Stimulated activated CD4-positive, alpha-beta T cell treated with anti-CD3 and anti-CD28 coated beads, Interleukin-1b, Interleukin-23, amount 100 ng/mL, for 1 hour (primary cell): ENCODE measurements at places on chromosomes 2 and 18.

- no peak for DNase-seq
Measured at GRCh38 chr2:85255813-85256594, 71.8 kb downstream of the TGOLN2 start.

- no peak for DNase-seq
Measured at GRCh38 chr2:225009768-225010167, 32.5 kb downstream of the DOCK10 start.

- DNase-seq, result no peak
Measured at GRCh38 chr2:171985076-171985475, 14.7 kb upstream of the METAP1D start.

DNA sequence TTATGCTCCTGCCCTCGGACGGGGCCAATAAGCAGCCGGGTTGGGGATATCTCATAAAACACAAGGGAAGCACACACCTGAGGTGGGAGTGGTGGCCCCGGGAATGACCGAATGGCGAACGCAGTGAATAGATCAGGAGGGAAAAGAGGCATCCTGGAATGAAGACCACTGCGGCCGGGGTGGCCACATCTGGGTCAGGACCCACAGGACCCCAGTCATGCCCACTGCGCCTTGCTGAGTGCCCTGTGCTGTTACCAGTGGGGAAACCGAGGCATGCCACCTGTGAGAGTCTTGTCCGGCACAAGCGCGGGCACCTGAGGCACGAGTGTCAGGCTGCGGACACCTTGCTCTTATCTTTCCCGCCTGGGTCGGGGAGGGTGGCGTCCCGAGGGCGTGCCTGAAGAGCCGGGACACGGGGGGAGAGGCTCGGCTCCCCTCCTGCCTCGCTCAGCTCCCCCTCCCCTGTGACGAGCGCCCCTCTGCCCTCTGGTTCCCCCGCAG, 1.6 kb downstream of the PDCD1 start:
- no peak for DNase-seq

DNA sequence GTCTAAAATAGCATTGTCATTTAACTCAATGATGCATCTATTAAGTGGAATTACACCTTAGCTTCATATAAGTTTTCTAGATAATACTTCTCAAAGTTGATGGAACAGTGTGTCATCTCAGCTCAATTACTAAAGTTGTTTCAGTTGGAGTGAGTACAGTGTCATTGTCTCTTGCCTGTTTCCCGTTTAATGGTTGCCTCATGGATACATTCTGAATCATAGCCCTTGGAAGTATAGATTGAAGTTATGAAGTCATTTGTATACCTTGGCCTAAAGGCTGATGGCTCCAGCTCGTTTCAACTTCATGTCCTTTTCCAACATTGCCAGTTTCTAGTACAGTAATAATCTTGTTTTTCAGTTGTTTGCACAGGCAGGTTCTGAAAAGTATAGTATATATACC, 130.5 kb upstream of the NOSTRIN start:
- DNase-seq, result no peak

DNA sequence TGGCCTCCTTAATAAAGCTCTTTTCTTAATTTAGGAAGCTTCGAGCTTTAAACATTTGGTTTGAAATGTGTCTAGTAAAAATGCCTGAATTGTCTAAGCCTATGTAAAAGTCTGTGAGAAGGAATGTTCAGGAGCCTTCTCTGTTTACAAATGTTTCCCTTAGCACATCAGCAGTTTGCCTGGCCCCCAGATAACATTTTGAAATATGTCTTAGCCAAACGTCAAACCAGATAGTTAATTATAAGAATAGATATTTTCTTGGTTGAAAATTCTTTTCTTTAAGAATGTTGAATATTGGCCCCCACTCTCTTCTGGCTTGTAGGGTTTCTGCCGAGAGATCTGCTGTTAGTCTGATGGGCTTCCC, 498.6 kb downstream of the CCDC85A start:
- no peak for DNase-seq

DNA sequence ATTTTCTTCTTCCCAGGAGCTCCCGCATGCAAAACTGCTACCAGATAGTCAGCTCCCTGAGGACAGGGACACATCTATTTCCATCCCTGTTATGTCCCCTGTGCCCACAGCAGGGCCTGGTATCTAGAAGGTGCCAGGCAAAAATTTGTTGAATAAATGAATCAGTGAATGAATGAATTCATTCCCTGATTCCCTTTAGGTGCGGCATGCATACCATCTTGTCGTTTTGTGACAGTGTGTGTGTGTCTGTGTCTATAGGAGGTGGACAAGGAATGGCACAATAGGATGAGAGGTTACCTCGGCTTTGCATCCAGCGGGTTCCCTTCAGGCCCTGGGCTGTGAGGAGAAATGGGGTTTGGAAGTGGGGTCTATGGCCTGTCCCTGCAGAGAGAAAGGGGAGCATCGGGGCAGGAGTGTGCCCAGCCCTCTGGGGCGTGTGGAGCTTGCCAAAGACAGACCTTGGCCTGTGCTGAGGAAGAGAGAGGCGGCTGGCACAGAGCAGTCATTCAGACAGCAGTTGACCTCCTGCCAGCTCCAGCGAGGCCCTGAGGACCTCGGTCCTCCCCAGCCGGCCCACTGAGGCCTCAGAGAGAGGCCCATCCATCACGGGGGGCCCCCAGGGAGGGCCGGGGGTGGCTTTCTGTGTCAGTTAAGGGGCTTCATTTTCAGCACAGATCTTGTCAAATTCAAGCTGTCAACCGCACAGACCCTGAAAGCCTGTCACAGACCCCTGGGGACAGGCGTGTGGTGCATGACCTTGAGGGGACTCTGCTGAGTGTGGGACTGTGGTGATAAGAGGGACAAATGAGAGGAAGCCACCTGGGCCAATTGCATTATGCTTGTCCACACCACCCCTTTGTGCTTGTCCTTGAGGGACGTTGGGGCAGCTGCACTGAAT, 125.9 kb upstream of the CXCR4 start:
- DNase-seq, result no peak

DNA sequence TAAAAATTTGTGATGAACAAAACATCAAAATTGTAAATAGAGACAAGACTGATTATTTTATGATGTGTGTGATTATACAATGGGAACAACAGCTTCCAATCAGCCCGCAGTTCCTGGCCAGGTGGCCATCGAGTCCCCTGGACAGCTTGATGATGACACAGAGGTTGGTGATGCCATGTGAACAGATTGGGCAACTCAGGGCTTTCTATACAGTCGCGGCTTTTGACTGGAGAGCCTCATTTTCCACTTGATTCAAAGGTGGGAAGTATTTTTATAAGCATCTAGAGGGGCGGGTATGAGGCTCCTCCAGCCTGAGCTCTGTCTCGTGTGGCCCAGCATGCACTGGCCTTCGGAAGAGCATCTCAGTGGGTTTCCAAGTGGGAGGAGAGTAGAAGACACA, 14.9 kb upstream of the HPCAL1 start:
- no peak for DNase-seq

DNA sequence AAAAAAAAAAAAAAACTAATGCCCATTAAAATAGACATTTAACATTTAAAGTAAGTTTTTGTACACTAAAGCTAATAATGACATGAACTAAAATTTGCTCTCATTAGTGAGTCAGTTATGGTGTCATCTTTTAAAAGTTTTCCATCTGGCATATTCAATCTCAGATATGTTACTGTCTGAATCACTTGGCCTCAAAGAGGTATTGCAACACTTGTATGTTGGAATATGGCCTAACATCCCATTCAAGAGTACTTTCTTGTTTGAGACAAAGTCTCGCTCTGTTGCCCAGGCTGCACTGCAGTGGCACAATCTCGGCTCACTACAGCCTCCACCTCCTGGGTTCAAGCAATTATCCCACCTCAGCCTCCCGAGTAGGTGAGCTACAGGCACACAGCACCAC, 169.7 kb downstream of the TMEM163 start:
- DNase-seq, result no peak

DNA sequence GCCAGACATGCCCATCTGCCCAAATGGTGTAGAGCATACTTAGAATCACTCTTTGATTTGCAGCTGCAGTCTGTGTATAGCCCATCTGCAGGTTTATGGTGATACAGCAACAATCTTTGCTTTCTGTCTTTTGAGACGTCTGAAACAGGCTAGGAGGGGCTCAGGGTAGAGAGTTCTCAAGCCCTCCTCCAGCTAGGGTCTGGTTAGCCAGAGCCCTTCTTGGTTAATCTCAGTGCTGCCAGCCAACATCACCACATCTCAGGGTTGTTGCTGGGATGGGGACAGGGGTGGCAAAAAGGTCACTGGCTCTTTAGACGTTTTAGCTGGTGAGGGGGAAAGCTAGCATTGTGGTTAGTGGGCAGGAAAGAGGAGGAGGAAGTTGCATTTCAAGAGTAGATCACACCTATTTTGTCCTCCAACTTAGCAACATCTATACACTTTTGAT, 136.6 kb upstream of the ACAA2 start:
- DNase-seq, result no peak

GRCh38 chr18:47036298-47036874, 965 bp upstream of the ELOA2 start:
- DNase-seq, result no peak

- no peak for DNase-seq
Measured at GRCh38 chr2:112803691-112804521, 19.6 kb upstream of the IL1A start.

DNA sequence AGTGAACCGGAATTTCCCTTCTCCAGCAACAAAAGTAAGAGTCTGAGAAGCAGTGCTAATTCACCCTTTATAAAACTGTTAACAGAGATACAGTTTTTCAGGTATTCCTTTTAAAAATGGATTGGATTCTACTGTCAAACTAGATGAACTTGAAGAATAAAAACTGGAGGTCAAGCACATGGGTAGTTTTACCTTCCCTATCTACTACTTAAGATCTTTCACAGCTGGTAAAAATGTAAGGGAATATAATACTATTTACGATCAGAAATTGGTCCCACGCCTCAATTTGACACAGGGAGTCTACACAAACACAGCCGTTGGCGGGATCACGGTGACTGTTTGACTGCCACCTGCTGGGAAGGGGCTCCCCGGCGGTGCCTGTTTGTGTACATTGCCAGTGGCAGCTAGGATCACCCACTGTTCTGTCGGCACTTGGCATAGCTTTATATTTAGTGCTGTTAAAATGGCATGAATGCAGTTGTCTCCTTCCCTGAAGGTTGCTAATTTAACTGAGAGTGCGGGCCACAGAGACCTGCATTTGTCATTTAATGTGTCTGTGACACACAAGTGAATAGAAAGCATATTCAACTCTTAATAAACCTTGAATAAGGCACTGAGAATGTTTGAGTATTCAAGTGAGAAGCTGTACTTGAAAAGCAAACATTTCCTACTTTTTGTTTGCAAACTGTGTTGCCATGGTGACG, 59.5 kb downstream of the ABCG8 start:
- DNase-seq, result no peak

- DNase-seq, result no peak
Measured at GRCh38 chr2:84776011-84776410, 104.9 kb downstream of the TRABD2A start.

GRCh38 chr2:134513465-134513804, 205.4 kb downstream of the TMEM163 start:
- DNase-seq, result no peak

- no peak for DNase-seq
Measured at GRCh38 chr2:222745836-222746559, 74.5 kb downstream of the MOGAT1 start.

- DNase-seq, result no peak
Measured at GRCh38 chr18:48796491-48797205, 154.1 kb downstream of the SMAD7 start.

DNA sequence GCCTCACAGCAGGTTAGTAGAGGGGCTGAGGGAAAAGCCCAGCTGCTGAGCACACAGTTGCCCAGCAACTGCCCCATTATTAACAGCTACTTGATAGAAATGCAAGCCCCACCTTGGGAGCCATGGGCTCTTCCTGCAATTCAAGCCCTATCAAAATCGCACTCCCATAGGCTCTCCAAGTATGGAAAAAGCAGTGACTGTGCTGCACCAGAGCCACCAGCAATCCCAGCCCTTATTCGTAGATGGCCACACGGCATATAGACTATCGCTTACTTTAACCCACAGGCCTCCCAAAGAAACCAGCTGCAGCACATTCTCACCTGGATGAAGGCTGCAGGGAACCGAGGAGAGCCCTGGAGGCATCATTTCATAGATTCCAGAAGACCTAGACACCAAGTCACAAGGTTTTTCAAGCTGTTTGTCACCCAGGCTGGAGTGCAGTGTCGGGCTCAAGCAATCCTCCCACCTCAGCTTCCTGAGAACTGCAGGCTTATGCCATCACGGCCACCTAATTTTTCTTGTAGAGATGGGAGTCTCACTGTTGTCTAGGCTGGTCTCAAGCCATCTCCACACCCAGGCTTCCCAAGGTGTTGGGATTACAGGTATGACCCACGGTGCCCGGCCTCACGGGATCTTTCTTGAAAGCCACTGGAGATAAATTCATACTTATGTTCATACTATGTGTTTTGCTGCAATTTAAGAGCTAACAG, 11.3 kb downstream of the NCL start:
- no peak for DNase-seq

DNA sequence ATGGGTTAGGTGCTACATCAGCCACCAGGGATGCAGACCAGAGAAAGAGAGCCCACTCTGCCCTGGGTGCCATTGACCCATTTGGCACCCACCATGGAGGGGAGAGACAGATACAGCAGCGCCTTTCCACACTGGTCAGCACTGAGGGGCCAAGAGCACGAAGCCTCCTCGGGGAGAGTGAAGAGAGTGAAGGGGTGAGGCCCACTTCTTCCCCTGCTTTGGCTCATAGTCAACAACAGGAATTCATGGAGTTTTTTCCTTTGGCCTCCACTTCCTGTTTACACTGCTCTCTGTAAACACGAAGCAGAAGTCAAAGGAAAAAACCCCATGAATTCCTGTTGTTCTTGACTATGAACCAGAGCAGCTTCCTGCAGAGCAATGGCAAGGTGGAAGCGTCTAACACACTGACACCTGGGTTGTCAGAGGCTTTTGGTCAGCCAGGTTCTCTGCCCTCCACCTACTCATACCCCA, 80.0 kb downstream of the CCDC93 start:
- no peak for DNase-seq

DNA sequence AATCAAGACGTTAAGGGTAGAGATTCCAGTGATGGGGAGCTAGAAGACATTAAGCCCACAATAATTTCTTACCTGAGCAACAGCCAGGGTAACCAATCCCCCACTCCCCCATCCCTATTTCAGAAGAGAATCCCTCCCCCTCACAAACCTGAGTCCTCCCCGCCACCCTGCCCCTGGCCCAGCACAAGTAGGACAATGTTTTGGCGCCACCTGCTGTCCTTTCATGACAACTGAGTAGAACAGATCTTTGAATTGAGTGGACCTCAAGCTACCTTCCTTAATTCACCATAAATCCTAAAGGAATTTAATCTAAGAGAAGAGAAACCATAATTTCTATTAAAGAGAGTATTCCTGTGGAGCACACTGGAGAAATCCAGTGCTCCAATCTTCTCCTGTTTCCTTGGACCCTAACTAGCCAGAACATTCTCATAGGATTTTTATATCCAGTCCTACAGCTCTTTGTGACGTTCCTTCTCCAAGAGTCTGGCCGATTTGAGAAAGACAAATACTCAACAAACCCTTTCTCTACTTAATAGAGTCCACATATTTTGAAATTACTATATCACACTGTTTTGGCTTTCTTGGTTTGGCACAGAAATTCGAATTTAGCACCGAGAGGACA, 41.1 kb downstream of the NHEJ1 start:
- peak; percentile 41 for DNase-seq

- DNase-seq, result no peak
Measured at GRCh38 chr18:39724652-39725051, 2159.1 kb upstream of the CELF4 start.
